ENCODE measurements at places on chromosomes 3 and 15. TPM values are rescaled to one million over a fixed set of nuclear protein-coding genes. Genes with fewer than 3 reads are reported as not detected.

The COX17 gene
- 21.5 TPM for total RNA-seq

The CDHR4 gene
- not detected for total RNA-seq

The FETUB gene
- total RNA-seq: not detected

The CSPG4 gene
- total RNA-seq: under 0.01 TPM

The CLRN1 gene
- total RNA-seq: not detected

The CCR3 gene
- total RNA-seq: 0.52 TPM

The CGNL1 gene
- total RNA-seq: under 0.01 TPM

The MRAS gene
- total RNA-seq: 5.8 TPM

The TNFSF10 gene
- total RNA-seq: 20.6 TPM

The CA12 gene
- total RNA-seq: not detected

The TGM5 gene
- not detected for total RNA-seq

The TRIM59 gene
- 21.0 TPM for total RNA-seq

The ZNF619 gene
- total RNA-seq: 5.4 TPM

The TMC3 gene
- not detected for total RNA-seq

The SCN5A gene
- not detected for total RNA-seq

The RUVBL1 gene
- 6.2 TPM for total RNA-seq

The SKOR1 gene
- total RNA-seq: 1.9 TPM

The FHIT gene
- total RNA-seq: 16.9 TPM

The EPB42 gene
- total RNA-seq: 0.10 TPM

The PRTG gene
- total RNA-seq: under 0.01 TPM

The LINGO1 gene
- not detected for total RNA-seq

The YEATS2 gene
- total RNA-seq: 17.0 TPM

The PIERCE2 gene
- 0.31 TPM for total RNA-seq

The IDH2 gene
- 44.6 TPM for total RNA-seq

The ELP6 gene
- total RNA-seq: 7.8 TPM

The USP50 gene
- 0.73 TPM for total RNA-seq

The PLA2G4B gene
- total RNA-seq: 4.2 TPM

The ANKRD63 gene
- total RNA-seq: not detected

The RTP3 gene
- total RNA-seq: 0.10 TPM

The TTLL13 gene
- 0.31 TPM for total RNA-seq

The LCTL gene
- total RNA-seq: not detected

The PXYLP1 gene
- 19.8 TPM for total RNA-seq

The DNAH1 gene
- 20.9 TPM for total RNA-seq

The RAB6B gene
- 0.52 TPM for total RNA-seq

The NT5DC2 gene
- 0.73 TPM for total RNA-seq

The ATP2B2 gene
- not detected for total RNA-seq

The C2CD4A gene
- total RNA-seq: 0.21 TPM

The SLC27A2 gene
- total RNA-seq: 0.42 TPM

The SUCLG2 gene
- 63.8 TPM for total RNA-seq

The KBTBD13 gene
- under 0.01 TPM for total RNA-seq

The SH2D7 gene
- total RNA-seq: not detected

The APEH gene
- 30.7 TPM for total RNA-seq

The ACTC1 gene
- not detected for total RNA-seq

The PPARG gene
- total RNA-seq: 1.9 TPM

The LIPH gene
- total RNA-seq: 0.84 TPM

Measured in mononuclear cell (primary cell).